ENCODE measurements at places on chromosomes 16 and 17.

GRCh38 chr17:55162556-55162946 lies 102.2 kb upstream of the HLF start:
- DNase-seq = no peak

DNA sequence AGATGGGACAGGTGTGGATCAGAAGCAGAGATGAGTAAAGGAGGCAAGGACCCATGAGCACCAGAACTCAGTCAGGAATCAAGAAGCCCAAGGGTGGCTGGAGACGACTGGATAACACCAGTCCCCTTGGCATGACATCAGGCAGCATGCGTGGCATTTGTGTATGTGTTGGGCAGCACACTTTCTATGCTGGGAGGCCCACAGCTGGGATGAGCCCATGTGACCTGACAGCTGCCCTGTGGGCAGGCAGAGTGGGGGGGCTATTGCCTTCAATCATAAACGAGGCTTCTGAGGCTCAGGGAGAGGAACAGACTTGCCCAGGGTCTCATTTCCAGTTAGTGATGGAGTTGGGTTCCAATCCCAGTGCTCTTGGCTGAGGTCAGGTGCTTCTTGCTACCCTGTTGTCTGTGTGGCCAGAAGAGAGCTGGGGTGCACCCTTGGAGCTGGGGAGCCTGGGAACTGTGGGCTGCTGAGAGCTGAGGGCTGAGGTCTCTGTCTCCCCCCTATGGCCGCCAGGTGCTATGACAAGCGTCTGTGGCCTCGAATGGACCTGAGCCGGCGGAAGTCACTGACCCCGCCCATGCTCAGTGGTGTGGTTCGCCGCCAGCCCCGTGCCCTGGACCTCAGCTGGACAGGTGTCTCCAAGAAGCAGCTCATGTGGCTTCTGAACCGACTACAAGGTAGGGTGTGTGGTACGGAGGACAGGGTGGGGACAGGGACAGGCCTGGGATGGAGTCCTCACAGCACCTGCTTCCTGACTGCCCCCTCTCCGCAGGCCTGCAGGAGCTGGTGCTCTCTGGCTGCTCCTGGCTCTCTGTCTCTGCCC lies 7.1 kb upstream of the ORAI3 start:
- no peak for DNase-seq

DNA sequence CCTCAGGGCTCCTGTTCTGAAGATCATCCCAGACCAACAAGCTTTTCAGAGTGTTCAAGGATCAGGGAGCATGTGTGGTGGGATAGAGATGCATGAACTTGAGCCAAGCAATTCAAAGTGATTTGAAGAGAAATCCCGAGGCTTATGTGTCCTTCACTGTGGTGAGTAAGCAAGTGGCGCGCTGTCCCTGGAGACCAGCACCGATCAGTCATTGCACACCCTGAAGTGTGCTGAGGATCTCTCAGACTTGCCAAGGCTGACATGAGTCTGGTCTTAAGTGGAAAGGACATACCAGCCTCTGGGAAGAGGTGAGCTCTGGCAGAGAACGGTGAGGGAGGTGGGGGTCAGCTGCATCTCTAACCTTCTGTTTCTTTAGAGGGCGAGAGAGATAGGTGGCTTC lies 43.8 kb upstream of the CDH13 start:
- DNase-seq = no peak

- no peak for DNase-seq
These were observed 3.7 kb downstream of the KCNH6 start for GRCh38 chr17:63526861-63527260.

- DNase-seq = no peak
These were observed 136.3 kb downstream of the NLK start for GRCh38 chr17:28178800-28179199.

- DNase-seq = no peak
These were observed 370.0 kb downstream of the CDH11 start for GRCh38 chr16:64751906-64752305.

Data from right renal cortex interstitium (tissue), 3 donors.